ENCODE measurements at places on chromosomes 11 and 22. TPM values are rescaled to one million over a fixed set of nuclear protein-coding genes. Genes with fewer than 3 reads are reported as not detected.

Gene DEUP1
- total RNA-seq, result not detected

Gene OR51B5
- total RNA-seq, result not detected

Gene REXO2
- total RNA-seq, result 99.9 TPM

Gene UBE2L6
- total RNA-seq, result 44.5 TPM

Gene RNF169
- total RNA-seq, result 3.6 TPM

Gene CCDC82
- total RNA-seq, result 22.1 TPM

All from A549 treated with AZD2906 at 1 μM for 4 hours (cell line).